ENCODE measurements at places on chromosomes 3 and 15. TPM values are rescaled to one million over a fixed set of nuclear protein-coding genes. Genes with fewer than 3 reads are reported as not detected.

- no peak for DNase-seq
Measured at GRCh38 chr3:70177881-70178645, 134.4 kb downstream of the MDFIC2 start.

- no peak for DNase-seq
Measured at GRCh38 chr15:61762676-61763075, 297.6 kb downstream of the VPS13C start.

- no peak for DNase-seq
Measured at GRCh38 chr3:128320551-128321340, 145.9 kb downstream of the DNAJB8 start.

Gene GOLGA6D
- 1.1 TPM for total RNA-seq
